ENCODE measurements at places on chromosomes 16 and 17. TPM values are rescaled to one million over a fixed set of nuclear protein-coding genes. Genes with fewer than 3 reads are reported as not detected.

WSB1 gene
- total RNA-seq: 245 TPM

TEKT5 gene
- total RNA-seq: 0.28 TPM

TP53TG3B gene
- not detected for total RNA-seq

CD300A gene
- 9.9 TPM for total RNA-seq

TERB1 gene
- not detected for total RNA-seq

CHST5 gene
- total RNA-seq: 0.33 TPM

KRT28 gene
- not detected for total RNA-seq

ANKRD40CL gene
- total RNA-seq: not detected

GRCh38 chr16:85715169-85716021 lies 26.6 kb upstream of the GINS2 start:
- H3K4me3 ChIP-seq: no peak overlapping the region
- peaks cover 40% of the 10 kb centered on the region for H3K4me1 ChIP-seq
- H3K27ac ChIP-seq: no peak overlapping the region
- H3K36me3 ChIP-seq: no peaks in the 10 kb centered on the region
- H3K27me3 ChIP-seq: peaks cover 6% of the 10 kb centered on the region
- no peak for DNase-seq

DNA sequence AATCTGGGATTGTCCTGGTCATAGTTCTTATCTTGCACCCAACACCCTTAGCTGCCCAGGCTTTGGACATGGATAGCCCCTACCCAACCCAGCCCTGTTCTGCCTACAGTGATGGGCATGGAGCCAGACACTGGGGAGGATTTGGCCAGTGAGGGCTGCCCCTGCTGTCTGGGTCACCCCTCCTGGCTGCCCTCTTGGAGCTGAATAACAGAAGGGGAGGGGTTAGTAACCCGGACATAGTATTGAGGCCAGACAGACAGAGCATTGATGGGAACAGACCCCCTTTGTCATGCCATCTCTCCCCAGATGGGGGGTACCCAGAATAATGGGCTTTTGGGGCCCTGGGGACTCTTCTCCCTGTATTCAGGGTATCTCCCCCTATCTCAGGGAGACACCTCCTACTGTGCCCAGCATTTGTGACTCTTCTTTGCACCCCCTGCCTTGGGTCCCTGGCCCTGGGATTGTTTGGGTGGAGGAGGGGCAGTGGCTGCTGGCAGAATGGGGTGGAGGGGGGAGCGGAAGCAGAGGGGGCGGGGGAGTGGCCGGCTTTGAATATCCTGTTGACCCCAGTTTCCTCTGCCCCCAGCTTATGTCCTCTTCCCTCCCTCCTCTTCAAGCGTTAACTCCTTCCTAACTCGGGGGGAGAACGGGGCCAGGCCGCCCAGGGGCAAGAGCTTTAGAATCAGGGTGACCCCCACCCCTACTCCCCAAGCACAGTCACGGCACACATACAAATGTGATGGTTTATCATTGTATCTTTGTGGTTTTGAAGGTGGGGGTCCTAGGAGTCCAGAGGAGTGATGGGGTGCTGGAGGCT lies 17.0 kb downstream of the GJD3 start:
- H3K4me1 ChIP-seq: peaks cover 100% of the 10 kb centered on the region
- peak overlapping the region; percentile 19 for H3K4me3 ChIP-seq
- H3K27me3 ChIP-seq: no peaks in the 10 kb centered on the region
- H3K36me3 ChIP-seq: peaks cover 36% of the 10 kb centered on the region
- DNase-seq: no peak

GRCh38 chr17:61749823-61750404 lies 113.4 kb downstream of the BRIP1 start:
- no peak overlapping the region for H3K27ac ChIP-seq
- H3K4me1 ChIP-seq: no peaks in the 10 kb centered on the region
- H3K27me3 ChIP-seq: no peaks in the 10 kb centered on the region

DNA sequence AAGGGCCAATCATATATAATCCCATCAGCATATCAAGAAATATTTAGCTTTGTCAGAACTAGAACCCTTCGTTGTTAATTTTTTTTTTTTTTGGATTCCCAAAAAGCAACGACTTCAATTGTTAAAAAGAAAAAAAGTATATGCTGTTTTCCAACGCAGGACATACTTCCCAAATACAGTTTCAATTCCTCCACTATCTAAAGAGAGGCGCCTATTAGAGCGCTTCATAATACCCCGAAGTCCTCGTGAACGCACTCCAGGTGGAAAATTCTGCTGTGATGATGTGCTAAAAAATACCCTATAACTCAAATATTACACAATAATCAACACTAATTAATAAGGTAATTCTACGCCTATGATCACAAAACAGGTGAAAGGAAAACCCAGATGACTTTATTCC lies 20.8 kb downstream of the GNA13 start:
- no peak for DNase-seq
- no peak overlapping the region for H3K4me3 ChIP-seq
- H3K36me3 ChIP-seq: peaks cover 5% of the 10 kb centered on the region
- H3K27me3 ChIP-seq: no peaks in the 10 kb centered on the region
- no peak overlapping the region for H3K27ac ChIP-seq
- H3K4me1 ChIP-seq: peaks cover 5% of the 10 kb centered on the region

GRCh38 chr17:63279498-63280230 lies 166.4 kb downstream of the CYB561 start:
- no peak overlapping the region for H3K27ac ChIP-seq
- H3K36me3 ChIP-seq: no peaks in the 10 kb centered on the region
- H3K4me1 ChIP-seq: no peaks in the 10 kb centered on the region
- no peak overlapping the region for H3K4me3 ChIP-seq
- DNase-seq: no peak

GRCh38 chr17:42155614-42156045 lies 841 bp upstream of the RAB5C start:
- no peaks in the 10 kb centered on the region for H3K27me3 ChIP-seq
- peaks cover 29% of the 10 kb centered on the region for H3K4me1 ChIP-seq
- H3K36me3 ChIP-seq: peaks cover 10% of the 10 kb centered on the region
- peak overlapping the region; percentile 93 for H3K4me3 ChIP-seq

- H3K4me1 ChIP-seq: no peaks in the 10 kb centered on the region
- no peak for DNase-seq
- H3K27ac ChIP-seq: no peak overlapping the region
- peaks cover 13% of the 10 kb centered on the region for H3K36me3 ChIP-seq
- no peak overlapping the region for H3K4me3 ChIP-seq
- no peaks in the 10 kb centered on the region for H3K27me3 ChIP-seq
Observed at GRCh38 chr17:12967962-12968361, 49.9 kb downstream of the ELAC2 start.

- no peak overlapping the region for H3K4me3 ChIP-seq
- no peaks in the 10 kb centered on the region for H3K36me3 ChIP-seq
- H3K27ac ChIP-seq: no peak overlapping the region
- no peaks in the 10 kb centered on the region for H3K4me1 ChIP-seq
- H3K27me3 ChIP-seq: no peaks in the 10 kb centered on the region
- DNase-seq: no peak
Observed at GRCh38 chr17:65446043-65446442, 115.4 kb downstream of the AXIN2 start.

DNA sequence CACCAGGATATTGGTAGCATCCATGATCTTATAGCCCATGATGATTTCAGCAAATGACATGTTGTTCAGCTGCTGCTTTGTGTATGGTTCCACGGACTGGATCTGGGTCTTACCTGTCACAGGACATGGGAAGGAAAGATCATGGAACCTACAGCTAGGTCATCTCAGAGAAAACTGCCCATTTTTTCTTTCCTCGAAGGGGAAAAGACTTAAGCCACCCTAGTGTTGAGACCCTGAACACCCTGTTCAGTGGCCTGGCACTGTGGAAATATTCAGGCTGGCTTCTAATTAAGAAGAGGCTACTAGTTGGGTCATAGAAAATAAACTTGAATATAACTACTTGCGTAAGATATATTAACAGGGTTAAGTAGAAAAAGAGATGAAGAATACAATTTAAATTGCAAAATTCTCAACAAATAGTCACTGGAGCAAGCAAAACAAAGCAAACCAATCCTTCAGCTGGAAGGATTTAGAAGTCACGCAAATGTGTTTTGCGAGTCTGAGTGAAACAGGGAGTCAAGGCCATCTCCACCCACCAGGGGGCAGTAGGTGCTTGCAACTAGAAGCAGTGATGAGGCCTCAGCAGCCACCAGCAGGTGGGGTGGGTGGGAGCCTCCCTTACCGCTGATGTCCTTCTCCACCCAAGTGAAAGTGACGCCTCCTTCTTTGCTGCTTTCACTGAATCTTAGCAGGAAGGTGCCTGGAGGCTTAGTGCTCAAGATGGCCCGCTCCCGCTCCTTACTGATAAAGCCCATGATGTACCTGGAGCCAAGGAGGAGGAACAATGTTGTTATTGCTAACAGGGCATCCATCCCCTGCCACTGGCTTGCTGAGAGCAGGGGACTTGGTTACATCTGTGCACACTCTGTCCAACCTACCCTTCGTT lies 34.3 kb downstream of the STAT5A start:
- H3K36me3 ChIP-seq: peaks cover 53% of the 10 kb centered on the region
- DNase-seq: peak; percentile 87
- H3K4me1 ChIP-seq: no peaks in the 10 kb centered on the region
- H3K27ac ChIP-seq: no peak overlapping the region

- H3K27ac ChIP-seq: no peak overlapping the region
- no peaks in the 10 kb centered on the region for H3K27me3 ChIP-seq
- no peak overlapping the region for H3K4me3 ChIP-seq
- H3K4me1 ChIP-seq: peaks cover 20% of the 10 kb centered on the region
Observed at GRCh38 chr17:3882276-3882675, 10.6 kb downstream of the CAMKK1 start.

DNA sequence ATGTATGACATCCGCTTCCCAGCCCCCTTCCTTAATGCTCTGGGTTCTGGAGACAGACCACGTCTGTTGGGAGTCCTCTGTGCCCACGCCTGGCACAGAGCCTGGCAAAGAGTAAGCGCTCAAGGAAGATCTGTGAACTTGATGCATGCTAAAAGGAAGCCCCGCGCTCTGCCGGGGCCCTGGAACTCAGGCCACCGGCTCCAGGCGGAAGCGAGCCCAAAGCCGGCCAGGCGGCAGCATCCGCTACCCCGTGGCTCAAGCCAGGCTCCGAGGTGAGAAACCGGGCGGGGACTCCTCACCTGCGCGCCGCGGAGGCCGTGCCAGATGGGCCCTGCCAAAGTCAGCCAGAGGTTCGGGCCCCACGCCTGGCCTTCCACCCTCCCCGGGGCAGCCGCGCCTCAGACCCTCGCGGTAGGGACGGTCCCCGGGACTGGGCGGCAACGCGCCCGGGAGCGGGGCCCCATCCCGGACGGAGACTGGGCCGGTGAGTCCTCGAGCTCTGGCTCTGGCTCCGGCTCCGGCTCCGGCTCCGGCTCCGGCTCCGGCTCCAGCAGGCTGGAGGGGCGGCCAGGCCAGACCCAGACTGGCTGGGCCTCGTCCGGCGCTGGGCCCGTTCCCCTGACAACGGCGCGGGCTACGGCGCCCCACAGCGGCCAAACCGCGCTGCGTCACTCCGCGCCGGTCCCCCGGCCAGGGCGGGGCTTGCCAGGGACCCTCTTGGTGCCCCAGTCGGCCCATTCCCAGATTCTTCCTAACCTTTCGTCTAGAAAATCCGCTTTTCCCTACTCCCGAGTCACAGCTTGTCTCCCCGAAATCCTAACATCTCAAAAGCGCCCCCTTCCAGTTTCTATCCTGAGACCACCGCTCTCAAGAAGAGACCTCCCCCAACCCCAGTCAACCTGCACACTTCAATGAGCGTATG lies at the start of gene ZDHHC1:
Gene ZDHHC1, minus strand, starts transcription at position 606 of the 922 bp plus-strand sequence. CDS start 8,702 bp downstream, outside the sequence.
- peaks cover 20% of the 10 kb centered on the region for H3K4me1 ChIP-seq
- no peaks in the 10 kb centered on the region for H3K27me3 ChIP-seq
- peak within 1 kb of the TSS; percentile 68 for H3K4me3 ChIP-seq
- no peaks in the 10 kb centered on the region for H3K36me3 ChIP-seq
- DNase-seq: no peak
- peak within 1 kb of the TSS; percentile 70 for H3K27ac ChIP-seq

DNA sequence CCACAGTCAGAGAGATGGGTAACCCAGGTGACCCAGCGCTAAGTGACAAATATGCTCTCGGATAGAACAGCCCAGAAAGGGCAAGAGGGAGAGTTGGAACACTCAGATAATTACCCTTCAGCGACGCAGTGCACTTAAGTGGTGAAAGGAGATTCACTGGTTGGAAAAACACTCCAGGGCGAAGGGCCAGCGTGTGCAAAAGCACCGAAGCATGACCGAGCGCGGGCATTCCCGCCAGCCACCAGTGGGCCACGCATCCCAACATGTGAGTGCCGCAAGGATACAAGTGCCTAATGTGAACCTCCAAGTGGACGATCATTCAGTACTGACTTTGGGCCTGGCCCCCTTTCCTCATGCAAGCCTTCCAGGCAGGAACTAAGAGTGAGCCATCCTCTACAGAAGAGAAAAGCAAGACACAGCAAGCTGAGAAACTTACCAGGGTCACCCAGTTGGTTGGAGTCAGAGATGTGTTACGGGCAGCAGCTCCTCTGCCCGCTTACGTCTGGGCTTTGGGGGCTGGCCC lies 258.4 kb downstream of the C16orf95 start:
- DNase-seq: no peak
- peaks cover 26% of the 10 kb centered on the region for H3K27me3 ChIP-seq
- no peak overlapping the region for H3K27ac ChIP-seq
- no peak overlapping the region for H3K4me3 ChIP-seq
- no peaks in the 10 kb centered on the region for H3K4me1 ChIP-seq
- H3K36me3 ChIP-seq: no peaks in the 10 kb centered on the region

DNA sequence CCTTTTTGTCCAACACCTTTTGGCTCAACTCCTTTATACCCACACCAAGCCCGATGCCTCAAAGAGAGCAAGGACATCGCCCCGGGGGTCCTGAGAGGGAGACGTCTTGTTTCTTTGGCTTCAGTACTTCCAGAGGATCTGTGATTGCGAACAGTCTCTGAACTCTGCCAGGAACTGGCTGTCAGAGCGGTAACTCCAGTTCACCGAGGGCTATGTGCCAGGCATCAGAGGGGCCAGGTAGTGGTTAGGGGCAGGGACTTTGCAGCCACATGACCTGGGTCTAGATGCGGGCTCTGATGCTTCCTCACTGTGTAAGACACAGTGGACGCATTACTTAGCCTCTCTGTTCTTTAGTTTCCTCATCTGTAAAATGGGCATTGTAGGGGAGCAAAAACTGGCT lies 21.6 kb downstream of the LLGL2 start:
- peaks cover 3% of the 10 kb centered on the region for H3K27me3 ChIP-seq
- no peak for DNase-seq
- H3K4me1 ChIP-seq: no peaks in the 10 kb centered on the region
- H3K27ac ChIP-seq: no peak overlapping the region
- H3K36me3 ChIP-seq: no peaks in the 10 kb centered on the region
- no peak overlapping the region for H3K4me3 ChIP-seq

GRCh38 chr17:63356337-63356757 lies 89.8 kb downstream of the CYB561 start:
- H3K4me1 ChIP-seq: no peaks in the 10 kb centered on the region
- H3K27ac ChIP-seq: peak overlapping the region; percentile 33
- H3K27me3 ChIP-seq: no peaks in the 10 kb centered on the region
- H3K36me3 ChIP-seq: peaks cover 7% of the 10 kb centered on the region
- no peak for DNase-seq

DNA sequence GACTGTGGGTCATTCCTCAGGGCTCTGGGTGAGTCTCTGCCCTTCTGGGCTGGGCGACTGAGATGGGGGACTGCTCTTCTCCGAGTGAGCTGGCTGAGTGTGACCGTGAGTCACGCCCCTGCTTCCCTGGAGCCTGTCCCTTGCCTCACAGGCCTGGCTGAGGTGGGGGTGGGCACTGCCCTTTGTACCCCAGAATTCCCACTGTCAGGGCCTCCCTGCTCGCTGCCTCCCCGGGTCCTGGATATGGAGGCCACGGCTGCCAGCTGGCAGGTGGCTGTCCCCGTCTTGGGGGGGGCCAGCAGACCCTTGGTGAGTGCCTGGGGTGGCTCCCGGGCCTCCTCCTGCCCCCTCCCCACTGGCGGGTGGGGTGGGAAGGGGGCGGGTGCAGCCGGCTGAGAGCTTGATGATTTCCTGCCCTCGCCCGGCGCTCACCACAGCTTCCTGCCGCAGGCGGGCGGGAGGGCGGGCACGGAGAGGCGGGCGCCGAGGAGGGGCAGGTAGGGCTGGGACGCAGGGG lies at the start of gene LAT:
Gene LAT, plus strand, starts transcription at position 434 of the 517 bp plus-strand sequence. CDS start 366 bp downstream, outside the sequence.
- no peaks in the 10 kb centered on the region for H3K4me1 ChIP-seq
- H3K27ac ChIP-seq: no peak within 1 kb of the TSS
- no peak within 1 kb of the TSS for H3K4me3 ChIP-seq
- H3K27me3 ChIP-seq: no peaks in the 10 kb centered on the region
- H3K36me3 ChIP-seq: peaks cover 94% of the 10 kb centered on the region

Data from spinal cord (tissue), 10 donors.